CD8-positive, alpha-beta memory T cell (primary cell): ENCODE measurements at places on chromosomes 13 and 19. TPM values are rescaled to one million over a fixed set of nuclear protein-coding genes. Genes with fewer than 3 reads are reported as not detected.

- H3K4me3 ChIP-seq = no peak overlapping the region
- no peaks in the 10 kb centered on the region for H3K27me3 ChIP-seq
- H3K27ac ChIP-seq = no peak overlapping the region
Measured at GRCh38 chr13:100532836-100533435, 55.7 kb downstream of the GGACT start.

DNA sequence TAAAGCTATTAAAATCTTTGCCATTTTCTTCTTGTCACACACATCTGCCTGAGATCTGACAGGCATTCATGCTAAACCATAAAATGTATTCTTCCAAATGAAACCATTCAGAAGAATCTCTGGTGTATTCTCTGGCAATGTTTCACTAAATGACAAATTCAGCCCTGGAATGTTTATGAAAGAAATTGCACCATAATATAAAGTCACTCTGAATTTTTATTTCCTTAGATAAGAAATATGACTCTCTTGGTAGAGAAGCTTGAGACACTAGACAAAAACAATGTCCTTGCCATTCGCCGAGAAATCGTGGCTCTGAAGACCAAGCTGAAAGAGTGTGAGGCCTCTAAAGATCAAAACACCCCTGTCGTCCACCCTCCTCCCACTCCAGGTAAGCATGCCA, 14.3 kb downstream of the OLFM4 start:
- H3K27me3 ChIP-seq = no peaks in the 10 kb centered on the region
- H3K27ac ChIP-seq = no peak overlapping the region
- no peak for DNase-seq

DNA sequence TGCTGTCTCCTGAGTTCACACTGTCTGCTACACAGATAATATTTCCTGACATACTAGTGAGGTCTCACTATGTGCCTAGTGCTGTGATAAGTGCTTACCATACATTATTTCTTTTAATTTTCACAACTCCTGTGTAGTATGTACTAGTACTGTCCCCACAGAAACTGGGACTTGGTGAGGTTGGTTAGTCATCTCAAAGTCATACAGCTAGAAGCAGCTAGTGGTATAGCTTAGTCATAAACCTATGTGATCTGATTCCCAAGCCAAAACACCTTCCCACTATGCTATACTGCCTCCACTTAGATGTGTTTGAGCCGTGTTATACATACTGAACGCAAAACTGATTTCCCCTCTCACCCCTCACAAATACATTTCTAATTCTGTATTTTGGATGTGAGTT, 10.5 kb downstream of the MTMR6 start:
- no peak overlapping the region for H3K27ac ChIP-seq
- H3K4me1 ChIP-seq = peaks cover 26% of the 10 kb centered on the region
- DNase-seq = no peak
- no peak overlapping the region for H3K4me3 ChIP-seq

DNA sequence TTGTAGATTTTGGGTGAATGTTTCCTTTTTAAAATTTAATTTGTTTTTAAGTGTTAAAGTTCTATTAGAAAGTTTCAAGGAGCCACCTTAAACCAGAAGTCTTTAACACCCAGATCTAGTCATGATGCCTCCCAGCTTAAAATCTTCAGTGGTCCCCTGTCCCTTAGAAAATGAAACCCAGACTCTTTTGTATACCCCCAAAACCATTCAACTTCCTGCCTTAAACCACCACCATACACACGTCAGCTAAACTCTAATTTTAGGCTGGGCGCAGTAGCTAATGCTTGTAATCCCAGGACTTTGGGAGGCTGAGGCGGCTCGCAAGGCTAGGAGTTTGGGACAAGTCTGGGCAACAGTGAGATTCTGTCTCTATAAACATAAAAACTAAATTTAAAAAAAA, 37.9 kb downstream of the N4BP2L1 start:
- DNase-seq = peak; percentile 41
- no peak overlapping the region for H3K4me3 ChIP-seq
- H3K27me3 ChIP-seq = no peaks in the 10 kb centered on the region
- H3K4me1 ChIP-seq = peaks cover 4% of the 10 kb centered on the region
- no peaks in the 10 kb centered on the region for H3K36me3 ChIP-seq

GRCh38 chr13:94342436-94343242, 136.8 kb downstream of the DCT start:
- no peaks in the 10 kb centered on the region for H3K36me3 ChIP-seq
- H3K4me1 ChIP-seq = no peaks in the 10 kb centered on the region
- no peak overlapping the region for H3K27ac ChIP-seq

GRCh38 chr19:18701250-18701608, 17.7 kb downstream of the CRTC1 start:
- no peaks in the 10 kb centered on the region for H3K36me3 ChIP-seq
- no peak overlapping the region for H3K27ac ChIP-seq
- H3K27me3 ChIP-seq = no peaks in the 10 kb centered on the region
- peak overlapping the region; percentile 72 for H3K4me3 ChIP-seq
- no peak for DNase-seq

- H3K36me3 ChIP-seq = no peaks in the 10 kb centered on the region
- peak; percentile 80 for DNase-seq
- H3K4me3 ChIP-seq = peak within 1 kb of the TSS; percentile 76
- H3K4me1 ChIP-seq = peaks cover 22% of the 10 kb centered on the region
- peak within 1 kb of the TSS; percentile 49 for H3K27ac ChIP-seq
- no peaks in the 10 kb centered on the region for H3K27me3 ChIP-seq
Measured at GRCh38 chr19:43526884-43527859, at the start of gene ETHE1. TSS of gene ETHE1 (minus strand) at chr19:43527201. CDS start at chr19:43527177, 24 bp downstream.

GRCh38 chr13:101785858-101786257, 333.4 kb downstream of the ITGBL1 start:
- H3K27ac ChIP-seq = no peak overlapping the region
- H3K4me3 ChIP-seq = no peak overlapping the region
- H3K4me1 ChIP-seq = no peaks in the 10 kb centered on the region
- DNase-seq = no peak
- H3K27me3 ChIP-seq = peaks cover 3% of the 10 kb centered on the region
- no peaks in the 10 kb centered on the region for H3K36me3 ChIP-seq

Gene CYP4F2
- total RNA-seq = not detected

Gene DIRAS1
- 0.18 TPM for total RNA-seq
